ENCODE measurements at places on chromosomes 5 and 9.

- DNase-seq: no peak
These were observed 98.5 kb downstream of the CACNA1B start for GRCh38 chr9:137975936-137976565.

DNA sequence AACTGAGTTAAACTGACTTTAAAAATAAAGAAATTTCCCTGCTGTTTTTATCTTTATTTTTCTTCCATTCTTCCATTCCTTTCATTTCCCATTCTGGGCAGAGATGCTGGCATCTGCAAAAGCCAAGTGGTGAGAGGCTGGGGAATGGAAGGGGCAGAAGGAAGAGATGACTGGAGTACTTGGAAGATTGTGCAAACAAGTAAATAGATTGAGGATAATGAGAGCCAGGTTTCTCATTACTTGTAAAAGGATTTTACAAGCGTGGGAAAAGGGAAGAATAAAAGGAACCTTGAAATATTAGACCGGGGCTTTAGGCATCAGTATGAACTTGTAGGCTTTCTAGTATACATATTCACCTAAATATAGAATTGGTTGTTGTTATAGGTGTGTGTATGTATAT, 341.2 kb downstream of the CAAP1 start:
- DNase-seq: no peak

- DNase-seq: no peak
These were observed 3.3 kb upstream of the MEF2C start for GRCh38 chr5:88886252-88886651.

GRCh38 chr9:93307468-93308157, 123.7 kb downstream of the WNK2 start:
- no peak for DNase-seq

GRCh38 chr9:125650271-125650737, 56.7 kb downstream of the MAPKAP1 start:
- no peak for DNase-seq

DNA sequence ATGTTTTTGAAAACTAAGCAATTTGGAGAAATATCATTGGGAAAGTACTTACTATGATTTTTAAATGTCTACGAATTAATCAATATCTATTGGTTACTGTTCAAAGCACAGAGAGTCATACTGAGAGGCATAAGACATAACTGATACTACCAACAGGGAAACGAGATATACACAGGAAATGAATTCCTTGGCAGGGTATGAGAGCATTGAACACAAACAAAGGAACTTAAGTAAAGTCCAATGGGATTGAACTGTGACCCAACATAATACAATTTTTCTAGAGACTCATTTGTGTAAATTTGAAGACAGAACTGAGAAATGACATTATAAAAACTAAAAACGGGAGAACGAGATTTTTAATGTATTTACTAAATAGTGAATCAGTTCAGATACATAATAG, 1.3 kb upstream of the ITGA1 start:
- no peak for DNase-seq
